AG08395 (cell line): ENCODE measurements at places on chromosomes 1 and 21.
A peak's percentile ranks its signal among the peaks of the same experiment; 100 is the strongest.

GRCh38 chr1:39434797-39435395, 56.5 kb upstream of the BMP8A start:
- DNase-seq, result no peak

DNA sequence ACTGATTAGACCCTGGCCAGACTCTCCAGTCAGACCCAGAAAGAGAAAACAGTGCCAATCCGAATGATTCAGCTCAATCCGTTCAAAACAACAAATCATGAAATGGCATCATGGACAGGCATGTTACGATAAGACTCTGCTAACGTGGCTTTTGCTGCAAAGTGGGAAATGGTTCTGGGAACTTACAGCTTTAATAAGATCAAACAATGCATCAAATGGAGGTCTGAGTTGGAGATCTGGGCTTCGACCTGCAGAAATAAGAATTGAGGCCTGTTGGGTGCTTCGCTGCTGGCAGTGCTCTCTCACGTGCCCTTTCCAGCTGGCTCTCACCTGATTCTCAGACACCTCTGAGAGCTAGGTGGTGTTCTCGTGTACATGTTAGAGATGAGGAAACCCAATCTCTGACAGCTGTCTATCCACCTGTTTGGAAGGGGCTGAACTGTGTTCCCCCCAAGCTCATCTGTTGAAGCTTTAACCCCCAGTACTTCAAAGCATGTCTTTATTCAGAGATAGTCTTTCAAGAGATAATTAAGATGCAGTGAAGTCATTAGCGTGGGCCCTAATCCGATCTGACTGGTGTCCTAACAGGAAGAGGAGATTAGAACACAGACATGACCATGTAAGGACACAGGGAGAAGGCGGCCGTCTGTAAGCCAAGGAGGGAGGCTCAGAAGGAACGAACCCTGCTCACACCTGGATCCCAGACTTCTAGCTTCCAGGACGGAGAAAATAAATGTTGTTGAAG, 45.5 kb upstream of the ETS2 start:
- DNase-seq, result no peak

DNA sequence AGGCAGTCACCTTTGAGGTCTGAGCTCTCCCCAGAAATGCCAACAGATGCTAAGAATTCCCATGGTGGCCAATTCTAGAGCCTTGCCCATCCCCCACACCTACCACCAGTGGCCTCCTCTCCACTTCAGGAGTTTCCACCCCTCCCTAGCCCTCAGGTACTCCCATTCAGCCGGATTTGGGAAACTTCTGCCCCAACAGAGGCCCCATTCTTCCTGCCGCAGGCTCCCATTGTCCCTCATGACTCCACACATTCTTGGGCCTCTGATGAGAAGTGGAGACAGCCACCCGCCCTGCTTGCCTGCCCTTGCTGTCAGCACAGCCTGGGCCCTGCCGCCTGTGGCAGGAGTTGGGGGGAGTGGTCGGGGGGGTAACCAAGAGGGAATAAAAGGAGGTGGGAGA, 4.6 kb downstream of the BLACAT1 start:
- DNase-seq, result no peak

GRCh38 chr1:197618061-197618460, 157.2 kb downstream of the DENND1B start:
- no peak for DNase-seq

GRCh38 chr1:85078903-85079302, 30.6 kb upstream of the MCOLN3 start:
- DNase-seq, result peak; percentile 26

DNA sequence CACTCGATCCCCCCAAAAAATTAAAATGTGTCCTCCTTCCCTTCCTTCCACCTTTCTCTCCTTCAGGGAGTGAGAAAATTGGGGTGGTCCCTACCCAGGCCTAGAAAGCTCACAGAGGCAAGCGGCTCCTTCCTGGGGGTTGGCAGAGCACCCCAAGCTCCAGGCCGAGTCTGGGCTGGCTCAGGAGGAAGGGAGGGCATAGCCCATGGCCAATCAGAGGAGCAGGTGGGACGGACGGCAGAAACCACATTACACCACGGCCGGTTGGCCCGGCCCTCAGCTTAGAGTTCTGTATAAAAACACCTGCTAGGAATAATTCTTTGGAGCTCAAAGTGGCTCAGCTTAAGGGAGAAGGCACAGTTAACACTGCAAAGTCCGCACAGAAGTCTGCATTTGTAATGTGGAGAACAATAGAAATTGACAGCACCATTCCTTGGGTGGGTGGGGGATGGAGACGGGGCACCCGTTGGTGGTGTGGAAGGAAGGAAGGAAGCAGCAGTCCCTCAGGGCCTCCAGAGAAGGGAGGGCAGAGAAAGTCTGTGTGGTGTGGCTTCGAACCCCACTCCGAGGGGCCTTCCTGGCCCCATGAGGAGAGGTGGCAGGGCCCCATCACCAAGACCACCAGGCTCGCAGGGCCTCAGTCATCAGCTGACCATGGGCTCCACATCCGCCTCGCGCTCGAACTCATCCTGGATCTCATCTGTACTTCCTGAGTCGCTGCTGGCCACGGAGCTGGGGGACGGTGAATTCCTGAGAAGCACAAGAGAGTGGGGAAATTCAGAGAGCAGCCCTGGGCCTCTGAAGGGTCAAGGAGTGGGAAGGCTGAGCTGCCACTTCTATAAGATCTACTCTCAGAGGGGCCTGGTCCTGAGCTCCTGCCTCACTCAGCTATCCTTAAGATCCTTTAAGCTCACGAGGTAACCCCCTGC, 5.8 kb upstream of the ALDH4A1 start:
- DNase-seq, result no peak

- DNase-seq, result peak; percentile 93
These were observed 164.0 kb upstream of the UBE2U start for GRCh38 chr1:64039390-64039926.

GRCh38 chr1:237891979-237892378, 1.3 kb upstream of the ZP4 start:
- no peak for DNase-seq

GRCh38 chr1:3989465-3989864, 89.4 kb upstream of the C1orf174 start:
- DNase-seq, result no peak
